Iris pigment epithelial cell (primary cell): ENCODE measurements at places on chromosomes 11 and 22.

DNA sequence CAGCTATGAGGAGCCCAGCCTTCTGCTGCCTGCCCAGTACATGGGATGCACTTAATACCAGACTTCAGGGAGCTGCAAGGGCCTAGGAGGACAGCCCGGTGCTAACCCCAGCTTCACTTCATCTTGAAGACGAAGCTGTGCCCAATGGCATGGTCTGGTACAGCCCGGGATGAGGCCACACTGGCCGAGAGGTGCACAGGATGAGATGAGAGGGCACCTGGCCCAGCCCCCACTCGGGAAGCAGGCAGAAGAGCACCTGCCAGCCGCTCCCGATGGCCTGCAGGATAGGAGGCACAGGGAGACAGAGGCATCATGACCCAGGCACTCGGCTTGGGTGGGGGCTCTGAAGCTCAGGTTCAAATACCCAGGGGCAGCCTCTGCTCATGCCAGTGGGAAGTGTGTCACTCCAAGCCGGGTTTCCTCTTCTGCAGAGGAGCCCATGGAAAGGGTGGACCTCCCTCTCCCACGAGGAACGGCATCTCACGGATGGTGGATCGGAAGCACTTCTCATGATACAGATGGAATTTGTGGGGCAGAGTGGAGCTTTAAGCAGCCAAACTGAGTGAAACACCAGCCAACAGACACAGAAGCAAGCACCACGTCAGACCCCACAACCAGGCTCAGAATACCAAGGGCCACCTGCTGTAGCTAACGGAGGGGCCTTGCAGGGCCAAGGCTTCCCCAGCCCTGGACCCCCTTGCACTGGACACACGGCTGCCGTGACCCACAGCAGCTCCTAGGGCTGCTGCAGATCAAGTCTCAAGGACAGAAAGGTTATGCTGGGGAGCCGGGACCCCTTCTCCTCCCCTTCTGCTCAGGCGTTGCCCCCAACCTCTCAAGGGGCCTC lies 875.2 kb downstream of the BRD1 start:
- no peak for DNase-seq

- no peak for DNase-seq
These were observed 497.8 kb downstream of the TMEM135 start for GRCh38 chr11:87535513-87535912.

GRCh38 chr11:2963112-2963754 lies 28.9 kb downstream of the NAP1L4 start:
- DNase-seq: no peak

DNA sequence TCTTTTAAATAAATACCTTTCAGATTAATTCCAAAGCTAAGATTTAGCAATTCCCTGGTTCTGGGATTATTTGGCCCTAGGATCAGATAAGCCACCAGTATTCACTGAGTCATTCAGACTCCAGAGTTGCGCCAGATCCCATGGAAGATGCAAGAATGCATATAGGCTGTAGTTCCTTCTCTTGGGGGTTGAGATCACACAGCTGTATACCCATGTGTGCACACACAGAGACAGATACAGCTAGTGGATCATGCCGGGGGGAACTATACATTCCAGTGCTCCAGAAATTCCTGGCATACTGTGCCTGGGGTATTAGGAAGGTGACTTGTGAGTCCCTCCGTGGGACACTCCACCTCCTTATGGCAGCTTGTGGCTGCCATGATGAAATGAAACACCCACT lies 75.4 kb downstream of the ZBTB16 start:
- peak; percentile 93 for DNase-seq

- no peak for DNase-seq
These were observed 33.9 kb downstream of the TMEM45B start for GRCh38 chr11:129849447-129850130.
